ENCODE measurements at places on chromosomes 12 and 14.

DNA sequence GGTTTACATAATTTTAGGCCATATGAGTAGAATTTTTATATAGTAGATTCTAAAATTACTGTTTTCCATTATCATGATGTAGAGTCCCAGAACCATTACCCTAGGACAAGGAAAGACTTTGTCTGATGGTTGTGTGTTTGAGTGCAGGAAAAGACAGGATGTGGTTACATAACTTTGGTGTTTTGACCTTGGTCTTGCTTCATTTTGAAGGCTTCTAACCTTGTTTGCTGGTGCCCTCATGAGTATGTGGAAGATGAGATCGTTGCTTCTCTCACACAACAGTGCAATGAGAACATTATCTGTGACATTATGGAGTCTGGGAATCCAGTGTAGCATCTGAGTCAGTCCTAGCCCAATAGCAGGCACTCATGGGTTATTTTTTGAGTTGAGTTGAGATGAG is 106.2 kb downstream of the IGF1 start:
- no peak for DNase-seq

DNA sequence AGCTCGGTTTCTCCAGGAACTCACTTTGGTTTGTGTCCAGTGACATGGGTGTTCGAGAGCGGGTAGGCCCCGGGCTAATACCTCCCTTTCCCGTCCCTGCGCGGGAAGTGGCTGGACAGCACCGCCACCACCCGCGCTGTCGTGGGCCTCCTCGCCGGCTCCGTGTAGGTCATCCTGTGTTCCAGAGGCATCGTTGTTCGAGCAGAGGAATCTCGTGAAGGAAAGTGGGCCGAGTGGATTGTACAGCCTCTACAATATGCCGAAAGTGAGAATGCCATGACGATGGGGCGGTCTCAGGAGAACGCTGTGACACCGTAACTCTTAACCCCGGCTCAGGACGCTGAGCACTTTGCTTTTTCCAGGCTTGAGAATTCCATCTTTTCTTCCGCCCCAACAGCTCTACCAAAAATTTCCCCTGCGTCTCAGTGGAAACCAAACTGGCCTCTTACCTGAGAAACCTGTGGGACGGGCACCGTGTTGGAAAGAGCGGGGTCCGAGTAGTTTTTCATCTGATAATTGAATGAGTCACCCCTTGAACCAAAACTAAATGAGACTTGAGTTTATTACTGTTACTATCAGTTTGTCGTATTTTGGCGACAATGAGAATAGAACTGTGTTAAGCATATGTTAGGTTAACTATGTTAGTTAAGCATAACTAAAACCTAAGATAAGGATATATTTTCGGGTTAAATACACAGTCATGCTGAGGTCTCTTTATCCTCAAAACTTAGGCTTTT is 510 bp downstream of the EIF2S1 start:
- no peak for DNase-seq

- DNase-seq = no peak
These were observed 38.8 kb downstream of the SLC15A5 start for GRCh38 chr12:16238661-16239060.

- DNase-seq = no peak
These were observed 85.3 kb downstream of the MAPKAPK5 start for GRCh38 chr12:111927346-111927745.

DNA sequence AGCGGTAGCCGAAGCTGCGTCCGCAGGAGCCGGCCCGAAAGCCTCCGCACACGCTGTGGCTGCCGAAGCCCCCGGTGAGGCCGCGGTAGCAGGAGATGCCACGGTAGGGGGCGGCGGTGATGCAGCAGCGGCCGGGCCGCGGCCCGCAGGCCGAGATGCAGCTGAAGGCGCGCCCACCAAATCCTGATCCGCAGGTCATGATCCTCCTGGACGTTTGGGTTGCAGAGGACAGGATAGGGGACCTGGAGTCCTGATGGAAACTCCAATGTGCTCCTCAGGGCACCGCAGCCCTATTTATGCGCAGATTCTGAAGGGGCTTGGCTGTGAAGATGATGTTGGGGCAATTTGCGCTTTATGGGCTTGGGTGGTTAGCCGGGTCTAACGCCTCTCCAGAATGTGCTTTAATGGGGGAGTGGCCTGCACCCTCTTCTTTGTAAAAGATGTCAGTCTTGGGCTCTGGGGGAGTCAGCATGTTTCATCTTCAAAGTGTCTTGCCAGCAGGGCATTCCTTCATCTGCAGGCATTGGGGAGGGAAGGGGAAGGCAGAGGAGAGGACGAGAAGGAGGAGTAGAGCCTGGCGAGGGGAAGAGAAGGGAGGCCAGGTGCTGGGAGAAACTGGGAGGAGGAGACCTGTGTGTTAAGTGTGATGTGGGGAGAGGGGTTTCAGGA is at the start of gene KRT81:
KRT81 (minus strand) TSS at position 268 of the 669 bp plus-strand sequence; CDS start at position 199, 69 bp downstream.
- no peak for DNase-seq

GRCh38 chr14:71354142-71354541 is 446.9 kb downstream of the PCNX1 start:
- DNase-seq = no peak

DNA sequence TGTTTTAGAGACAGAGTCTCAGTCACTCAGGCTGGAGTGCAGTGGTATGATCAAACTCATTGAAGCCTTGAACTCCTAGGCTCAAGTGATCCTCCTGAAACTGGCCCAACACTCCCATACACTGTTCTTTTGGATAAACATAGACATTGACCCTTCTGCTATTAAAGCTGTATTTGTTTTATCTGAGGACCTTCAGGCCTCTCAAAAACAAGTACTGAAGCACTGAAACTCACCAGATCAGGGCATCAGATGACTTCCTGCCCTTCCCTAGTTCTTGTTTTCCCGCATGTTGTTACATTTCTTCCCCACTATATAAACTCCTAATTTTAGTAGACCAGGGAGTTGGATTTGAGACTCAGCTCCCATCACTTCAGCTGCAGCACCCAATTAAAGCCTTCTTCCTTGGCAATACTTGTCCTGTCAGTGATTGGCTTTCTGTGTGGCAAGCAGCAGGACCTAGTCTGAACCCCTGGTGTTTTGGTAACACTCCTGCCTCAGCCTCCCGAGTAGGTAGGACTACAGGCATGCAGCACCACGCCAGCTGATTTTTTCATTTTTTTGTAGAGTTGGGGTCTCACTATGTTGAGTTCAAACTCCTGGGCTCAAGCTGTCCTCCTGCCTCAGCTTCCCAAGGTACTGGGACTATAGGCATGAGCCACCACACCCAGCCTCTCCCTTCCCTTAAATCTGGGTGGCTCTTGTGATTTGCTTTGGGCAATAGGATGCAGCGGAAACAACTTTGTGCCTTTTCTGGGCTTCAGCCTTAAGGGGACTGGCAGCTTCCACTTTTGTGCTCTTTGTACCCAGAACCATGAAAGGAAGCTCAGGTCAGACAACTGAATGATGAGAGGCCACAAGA is 12.5 kb upstream of the IFT81 start:
- DNase-seq = no peak

- no peak for DNase-seq
These were observed 58.4 kb downstream of the DCAF5 start for GRCh38 chr14:69094481-69094880.

GRCh38 chr14:20682435-20683124 is 1.8 kb upstream of the RNASE4 start:
- peak; percentile 94 for DNase-seq

DNA sequence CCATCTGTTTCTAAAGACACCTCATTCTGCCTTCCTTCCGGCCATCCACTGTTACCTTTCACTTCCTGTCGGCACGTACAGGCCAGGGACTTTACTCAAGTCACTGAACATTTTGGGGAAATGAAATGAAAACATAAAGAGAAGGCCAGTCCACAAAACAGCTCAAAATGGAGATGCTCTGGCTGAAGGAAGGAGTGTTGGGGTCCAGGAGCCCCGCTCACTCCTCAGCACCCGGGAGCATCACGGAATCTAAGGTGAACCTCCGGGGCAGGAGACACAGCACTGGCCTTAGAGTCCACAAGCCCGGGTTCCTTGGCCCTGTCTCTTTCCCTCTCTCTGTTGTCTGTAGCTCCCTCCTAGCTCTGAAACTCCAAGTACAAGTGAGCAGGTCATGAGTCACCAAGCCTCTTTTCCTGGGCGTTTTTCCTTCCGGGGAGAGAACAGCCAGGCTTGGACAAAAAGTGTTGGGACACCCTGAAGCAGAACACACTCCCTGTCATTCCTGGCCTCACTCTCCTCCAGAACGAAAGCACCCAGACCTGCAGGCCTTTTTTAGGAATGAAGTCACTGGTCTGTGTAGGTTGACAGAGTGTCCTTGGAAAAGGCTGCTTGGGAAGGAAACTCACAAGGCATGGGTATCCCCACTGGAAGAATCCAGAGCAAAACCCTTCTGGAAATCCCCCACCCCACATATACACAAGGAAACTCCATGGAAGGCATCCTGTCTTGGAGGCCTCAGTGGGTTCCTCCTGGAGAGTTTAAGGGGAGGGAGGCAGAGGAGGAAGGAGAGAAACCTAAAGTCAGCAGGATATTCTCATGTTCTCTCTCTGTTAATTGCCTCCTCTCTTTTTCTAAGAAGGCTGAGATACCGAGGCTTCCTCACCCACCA is 245.3 kb downstream of the ZFP36L1 start:
- no peak for DNase-seq

DNA sequence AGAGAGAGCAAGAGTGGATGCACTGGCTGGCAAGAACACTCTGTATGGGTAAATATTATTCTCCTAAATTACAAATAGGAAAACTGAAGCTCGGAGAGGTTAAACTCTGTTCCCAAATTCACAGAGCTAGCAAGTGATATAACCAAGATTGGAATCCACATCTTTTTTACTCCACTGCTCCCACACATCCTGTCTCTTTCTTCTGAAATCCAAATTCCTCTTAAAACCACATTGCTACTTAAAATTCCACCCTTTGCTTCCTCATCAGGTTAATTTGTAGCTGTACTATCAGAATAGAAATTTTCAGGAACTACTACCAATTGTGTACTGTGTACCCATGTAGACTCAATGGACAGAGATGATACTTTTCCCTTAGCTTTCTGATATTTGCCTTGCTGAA is 74.4 kb downstream of the ARMH4 start:
- DNase-seq = no peak

GRCh38 chr14:25929881-25930615 is 667.8 kb downstream of the NOVA1 start:
- no peak for DNase-seq

- DNase-seq = no peak
These were observed 114.8 kb downstream of the PLXNC1 start for GRCh38 chr12:94263011-94263811.

- peak; percentile 73 for DNase-seq
These were observed 2.7 kb downstream of the DYRK2 start for GRCh38 chr12:67651132-67651695.

GRCh38 chr12:111389635-111390034 is 16.1 kb upstream of the SH2B3 start:
- DNase-seq = no peak

DNA sequence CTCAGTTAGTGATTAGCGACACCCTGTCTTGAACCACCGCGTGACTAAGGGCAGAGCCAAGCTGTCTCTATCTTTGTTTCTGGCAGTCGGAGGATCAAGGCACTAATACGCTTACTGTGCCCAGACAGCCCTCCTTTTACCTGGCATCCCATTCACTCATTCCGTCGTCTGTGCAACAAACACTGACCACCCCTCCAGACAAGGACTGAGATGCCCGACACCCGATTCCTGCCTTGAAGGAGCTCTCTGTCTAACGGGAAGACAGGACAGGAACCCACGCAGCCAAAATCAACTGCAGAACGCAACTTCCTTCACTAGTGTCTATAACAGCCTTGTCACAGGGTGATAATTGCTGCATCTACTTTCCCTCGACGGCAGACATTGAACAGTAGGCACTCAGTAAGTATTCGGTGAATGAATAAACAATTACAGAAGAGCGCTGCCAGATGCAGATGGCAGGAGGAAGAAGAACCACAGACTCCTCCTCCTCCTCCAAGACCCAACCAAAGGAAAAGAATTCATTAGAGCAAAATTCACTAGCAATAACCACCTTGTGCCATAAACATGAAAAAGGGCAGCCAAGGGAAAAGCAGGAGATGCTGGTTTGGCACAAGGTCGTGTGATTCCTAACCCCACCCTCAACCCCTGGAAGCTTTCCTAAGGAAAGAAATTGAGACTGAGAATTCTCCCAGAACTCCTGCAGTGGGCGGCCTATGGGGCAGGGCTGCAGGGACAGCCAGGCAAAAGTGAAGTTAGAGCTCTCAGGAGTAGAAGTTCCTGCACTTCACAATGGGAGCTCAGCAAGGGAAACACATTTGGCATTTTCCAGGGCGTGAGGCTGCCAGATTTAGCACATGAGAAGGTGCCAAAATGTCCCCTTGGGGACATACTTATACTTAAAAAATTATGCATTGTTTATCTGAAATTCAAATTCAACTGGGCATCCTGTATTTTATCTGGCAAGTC is 186.6 kb upstream of the DIO3 start:
- DNase-seq = no peak

- no peak for DNase-seq
These were observed 49.8 kb downstream of the CPM start for GRCh38 chr12:68883151-68883550.

- DNase-seq = no peak
These were observed 72.9 kb upstream of the SRSF5 start for GRCh38 chr14:69693801-69694729.

DNA sequence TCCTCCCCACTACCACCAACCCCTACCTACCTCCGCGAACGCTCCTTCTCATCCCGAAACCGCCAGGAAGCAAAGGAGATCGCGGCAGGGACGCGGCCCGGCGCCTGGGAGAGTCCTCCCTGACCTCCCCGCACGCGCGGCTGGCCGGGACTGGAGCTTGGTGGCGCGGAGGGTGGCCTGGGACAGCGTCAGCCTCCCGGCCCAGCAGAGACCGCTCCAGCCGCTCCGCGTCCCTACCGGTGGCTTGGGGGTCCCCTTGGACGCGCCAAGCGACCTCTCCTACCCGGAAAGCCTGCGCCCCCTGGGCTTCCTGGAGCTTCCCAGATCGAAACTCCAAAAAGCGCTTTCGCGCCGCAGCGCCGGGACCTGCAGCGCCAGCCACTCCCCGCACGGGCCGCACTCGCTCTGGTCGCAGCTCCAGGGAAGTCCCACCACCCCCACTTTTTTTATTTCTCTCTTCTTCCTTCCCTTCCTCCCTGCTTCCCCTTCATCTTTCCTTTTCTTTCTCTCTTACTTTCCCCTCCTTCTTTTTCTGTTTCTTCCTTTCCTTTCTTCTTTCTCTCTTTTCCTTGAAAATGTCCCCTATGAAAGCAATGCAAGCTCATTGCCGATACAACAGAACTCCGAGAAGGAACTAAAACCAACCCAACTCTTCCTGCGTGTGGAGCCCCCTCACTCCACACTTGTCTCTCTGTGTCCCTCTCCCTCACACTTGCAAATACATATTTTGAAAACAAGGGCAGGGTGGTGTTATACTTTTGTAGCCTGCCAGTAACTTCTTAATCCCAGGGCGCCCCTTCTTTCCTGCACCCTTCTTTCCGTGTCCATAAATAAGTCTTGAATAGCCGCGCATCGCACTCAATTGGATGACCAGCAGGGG is 3.8 kb downstream of the DIO3 start:
- DNase-seq = no peak

DNA sequence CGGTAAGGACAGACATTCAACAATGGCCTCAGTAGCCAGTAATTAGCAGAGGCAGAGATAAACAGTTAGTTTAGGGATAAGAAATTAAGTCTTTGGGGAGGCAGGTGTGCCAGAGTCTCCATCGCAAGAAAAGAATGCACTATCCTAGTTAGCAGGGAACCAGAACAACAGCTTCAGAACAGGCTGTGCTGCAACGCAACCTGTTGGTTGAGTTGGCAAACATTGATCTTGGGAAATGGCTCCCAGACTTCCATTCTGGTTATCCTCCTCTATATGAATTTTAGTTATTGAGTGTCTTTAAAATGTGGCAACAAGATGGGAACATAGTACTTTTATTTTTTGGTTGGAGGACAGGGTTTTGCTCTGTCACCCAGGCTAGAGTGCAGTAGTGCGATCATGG is 12.3 kb upstream of the LEMD3 start:
- DNase-seq = no peak
